KBM-7 (cell line): ENCODE measurements at places on chromosomes 4 and X.
A peak's percentile ranks its signal among the peaks of the same experiment; 100 is the strongest.

GRCh38 chr4:151540728-151541388 lies 131.9 kb downstream of the FHIP1A start:
- DNase-seq: no peak

DNA sequence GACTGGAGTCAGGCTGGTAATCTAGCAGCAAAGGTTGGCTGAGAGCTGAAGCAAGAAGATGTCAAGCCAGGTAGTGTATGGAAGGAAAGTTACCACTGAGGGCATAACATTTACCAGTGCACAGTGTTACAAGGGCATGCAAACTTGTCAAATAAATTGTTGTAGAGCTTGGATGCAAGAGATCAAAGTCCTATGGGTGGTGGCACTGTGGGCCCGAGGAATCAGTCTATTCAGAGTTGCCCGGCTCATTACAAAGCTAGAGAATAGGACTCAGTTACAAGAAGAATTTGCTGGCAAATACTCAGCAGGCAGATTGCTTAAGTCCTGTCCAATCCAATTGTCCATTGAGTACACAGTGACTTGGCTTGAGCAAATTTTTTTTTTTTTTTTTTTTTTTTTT lies 2043.8 kb downstream of the ARAP2 start:
- DNase-seq: no peak

DNA sequence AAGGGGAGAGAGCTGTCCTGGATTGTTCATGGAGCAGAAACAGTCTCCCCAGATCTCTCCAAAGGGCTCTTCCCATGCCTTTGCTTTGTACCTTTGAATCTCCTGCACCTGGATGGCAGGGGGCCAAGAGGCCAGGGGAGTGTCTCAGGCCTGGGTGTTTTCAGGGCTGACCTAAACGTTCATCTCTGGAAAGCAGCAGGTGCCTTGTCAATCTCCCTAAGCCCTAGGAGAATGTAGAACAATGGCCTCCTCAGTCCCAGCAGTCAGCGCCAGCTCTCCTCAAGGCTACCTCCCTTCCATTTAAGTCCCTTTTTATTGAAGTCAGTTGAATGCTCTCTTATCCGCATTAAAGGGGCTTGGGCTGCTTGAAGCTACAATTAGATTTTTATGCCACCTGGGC lies 31.2 kb upstream of the NSUN7 start:
- no peak for DNase-seq

GRCh38 chr4:118774989-118775388 lies 60.9 kb downstream of the SEC24D start:
- DNase-seq: no peak

GRCh38 chr4:169158046-169158445 lies 112.7 kb downstream of the SH3RF1 start:
- DNase-seq: no peak

- DNase-seq: no peak
Observed at GRCh38 chrX:103651151-103651773, 22.5 kb downstream of the TCEAL1 start.

- no peak for DNase-seq
Observed at GRCh38 chr4:102036619-102037376, 246.3 kb downstream of the BANK1 start.

DNA sequence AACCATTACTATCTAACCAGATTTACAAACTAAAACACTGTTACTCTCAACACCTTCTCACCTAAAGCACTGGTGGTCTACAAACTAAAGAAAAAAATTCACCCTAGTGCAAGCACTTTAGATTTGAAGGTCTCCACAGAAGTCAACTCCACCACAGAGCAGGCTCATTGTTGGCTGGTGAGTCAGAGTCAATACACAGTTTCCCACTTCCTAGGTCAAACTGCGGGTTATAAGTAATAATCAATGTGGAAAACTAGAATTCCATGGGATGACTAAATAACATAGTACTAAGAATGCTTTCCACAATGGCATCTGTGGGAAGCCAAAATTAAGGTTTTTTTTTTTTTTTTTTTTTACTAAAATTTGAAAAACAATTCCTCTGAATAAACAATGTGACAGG lies 191.8 kb downstream of the PDGFC start:
- DNase-seq: no peak

DNA sequence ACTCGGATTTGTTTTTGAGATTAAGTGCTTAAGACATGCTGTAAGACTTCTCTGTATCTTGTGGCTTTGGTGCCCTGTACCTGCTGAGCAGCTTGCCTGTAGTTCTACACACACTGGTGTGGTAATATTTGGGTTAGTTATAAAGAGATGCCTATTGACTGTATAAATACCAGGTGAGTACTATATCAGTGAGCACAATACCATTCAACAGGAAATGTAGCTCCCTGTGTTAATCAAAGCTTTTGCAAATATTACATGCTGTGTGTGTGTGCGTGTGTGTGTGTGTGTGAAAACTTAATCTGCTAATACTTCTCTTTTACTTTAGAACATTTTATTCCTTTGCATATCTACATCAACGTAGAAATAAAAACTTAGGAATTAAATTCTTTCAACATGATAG lies 30.1 kb downstream of the MYOZ2 start:
- DNase-seq: no peak

DNA sequence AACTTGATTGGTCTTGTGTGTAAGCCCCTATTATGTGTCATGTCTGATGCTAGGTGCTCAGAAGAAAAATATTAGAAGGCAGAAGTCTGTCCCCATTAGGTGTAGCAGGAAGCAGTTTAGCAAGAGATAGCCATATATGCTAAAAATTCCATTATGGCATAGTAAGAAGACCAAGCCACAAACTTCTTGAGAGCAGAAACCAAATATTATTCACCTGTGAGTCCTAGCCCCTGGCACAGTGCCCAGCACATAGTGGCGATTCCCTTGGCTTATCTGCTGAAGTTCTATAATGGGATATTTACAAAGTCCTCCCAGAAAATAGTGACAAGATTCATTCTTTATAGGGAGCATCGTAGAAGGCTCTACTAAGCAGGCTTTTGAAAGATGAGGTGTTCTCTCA lies 174.4 kb downstream of the RAB28 start:
- no peak for DNase-seq

DNA sequence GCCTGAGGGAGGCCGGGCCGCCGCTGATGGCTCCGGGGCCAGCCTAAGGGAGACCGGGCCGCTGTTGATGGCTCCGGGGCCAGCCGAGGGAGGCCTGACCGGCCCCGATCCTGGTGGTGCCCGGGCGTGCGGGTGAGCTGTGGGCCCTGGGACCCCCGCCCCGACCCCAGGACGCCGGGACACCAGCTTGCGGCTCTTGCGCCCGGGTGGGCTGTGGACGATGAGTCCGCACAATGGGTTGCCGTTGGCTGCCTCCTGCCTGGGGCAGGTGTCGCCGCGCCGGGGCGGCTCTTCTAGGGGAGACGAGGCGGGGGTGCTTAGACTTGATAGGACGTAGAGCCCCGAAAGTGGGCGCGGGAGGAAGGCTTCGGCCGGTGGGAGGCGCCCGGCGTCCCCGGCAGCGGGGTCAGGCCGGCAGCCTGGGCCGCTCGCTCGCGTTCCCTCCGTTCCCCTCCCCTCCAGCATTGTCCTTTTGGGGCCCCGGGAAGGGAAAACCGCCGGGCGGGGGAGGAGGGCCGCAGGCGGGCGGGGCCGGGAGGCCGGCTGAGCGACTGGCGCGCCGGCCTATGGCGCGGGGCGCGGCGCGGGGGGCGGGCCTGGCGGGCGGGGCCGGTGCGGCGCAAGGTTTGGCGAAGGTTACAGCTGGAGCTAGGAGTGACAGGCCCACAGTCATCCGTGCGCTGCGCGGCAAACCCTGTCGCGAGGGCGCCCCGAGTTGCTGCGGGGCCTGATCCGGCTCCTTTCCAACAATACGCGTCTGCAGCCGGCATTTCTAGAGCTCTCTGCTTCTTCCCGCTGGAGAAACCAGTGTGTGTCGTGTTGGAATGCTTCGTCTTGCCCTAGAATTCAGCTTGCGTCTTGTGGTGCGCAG lies 819 bp downstream of the KIAA0232 start:
- DNase-seq: peak; percentile 79

DNA sequence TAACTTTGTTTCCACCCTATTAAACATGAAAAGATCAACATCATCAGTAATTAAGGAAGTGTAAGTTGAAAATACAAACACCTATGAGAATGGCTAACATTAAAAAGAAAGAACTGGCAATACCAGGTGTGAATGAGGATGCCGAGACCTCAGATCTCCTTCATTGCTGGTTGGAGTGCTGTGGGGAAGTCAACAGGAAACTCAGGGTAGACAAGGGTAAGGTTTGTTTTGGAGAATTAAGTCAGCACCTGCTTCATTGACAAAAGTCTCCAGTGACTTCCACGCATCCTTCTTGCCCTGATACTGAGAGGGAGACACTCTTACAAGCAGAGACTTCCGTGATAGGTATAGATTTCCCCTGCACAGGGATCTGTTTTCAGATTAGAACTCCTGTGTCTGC lies 106.1 kb downstream of the IRF2 start:
- no peak for DNase-seq

GRCh38 chrX:110145854-110146253 lies 142.9 kb downstream of the TMEM164 start:
- DNase-seq: peak; percentile 56

DNA sequence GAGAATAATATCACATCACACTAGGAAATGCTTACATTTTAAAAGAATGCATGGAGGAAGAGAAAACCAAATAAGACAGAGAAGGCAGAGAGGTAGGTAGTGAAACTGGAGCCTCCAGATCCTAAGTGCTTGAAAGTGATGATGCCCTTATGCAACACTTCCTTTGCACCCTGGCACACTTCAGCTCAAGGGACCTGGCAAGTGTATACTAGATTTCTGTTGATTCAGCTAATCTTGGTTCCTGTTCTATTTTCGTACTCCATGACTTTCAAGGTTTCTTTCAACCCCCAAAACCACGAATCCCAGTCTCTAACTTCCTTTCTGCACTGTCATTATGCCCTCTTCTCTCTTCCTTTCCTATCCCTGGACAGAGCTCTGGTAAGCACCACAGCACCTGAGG lies 36.9 kb upstream of the SH3KBP1 start:
- peak; percentile 50 for DNase-seq
